Activated T-cell treated with anti-CD3 and anti-CD28 coated beads, Interleukin-2, amount 50 U/mL, for 4 hours (primary cell): ENCODE measurements at places on chromosomes 13 and 19. TPM values are rescaled to one million over a fixed set of nuclear protein-coding genes. Genes with fewer than 3 reads are reported as not detected.

DNA sequence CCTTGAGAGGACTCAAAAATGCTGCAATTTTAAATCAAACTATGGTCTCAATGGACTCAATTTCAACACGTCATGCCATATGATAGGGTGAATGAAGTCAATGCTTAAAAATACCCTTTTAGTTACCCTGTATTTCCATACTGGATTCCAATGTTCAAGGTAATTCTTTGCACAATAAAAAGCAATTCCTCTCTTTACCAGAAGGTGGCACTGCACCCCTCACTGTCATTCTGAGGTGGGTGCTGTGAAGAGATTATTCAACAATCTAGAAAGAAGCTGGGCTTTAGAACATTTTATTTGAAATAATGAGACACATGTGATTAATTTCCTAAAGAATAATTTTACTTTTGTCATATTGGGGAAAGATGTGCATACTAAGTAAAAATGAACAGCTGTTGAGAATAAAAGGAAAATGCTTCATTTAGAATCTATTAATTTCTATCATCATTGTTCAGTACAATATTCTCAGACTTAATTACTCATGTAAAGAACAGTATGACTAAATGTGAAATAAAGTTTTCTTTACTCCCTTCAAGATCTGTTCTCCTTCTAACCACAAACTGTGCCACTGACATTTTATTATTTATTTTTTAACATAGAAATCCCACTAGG lies 789.1 kb downstream of the GPC5 start:
- DNase-seq, result no peak

CACNG7 gene
- total RNA-seq, result not detected

GRCh38 chr13:78700121-78700910 lies 41.4 kb upstream of the OBI1 start:
- no peak for DNase-seq

CD79A gene
- total RNA-seq, result 7.8 TPM

DNA sequence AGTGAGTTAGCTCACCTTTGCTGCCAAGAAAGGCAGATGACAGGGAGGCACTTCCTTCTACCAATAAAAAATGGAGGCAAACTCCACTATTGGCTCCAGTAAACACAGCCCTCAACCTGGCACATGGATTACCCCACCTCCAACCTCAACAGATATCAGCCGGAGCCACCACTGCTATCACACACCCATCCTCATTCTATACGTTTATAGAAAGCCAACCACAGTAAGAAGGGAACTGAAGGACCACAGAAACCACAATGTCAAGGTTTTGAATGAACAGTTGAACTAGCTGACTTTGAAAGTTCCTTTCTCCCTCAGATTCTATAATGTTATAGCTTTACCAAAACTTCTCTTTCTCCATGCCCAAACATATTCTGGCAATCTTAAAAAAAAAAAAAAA lies 526.2 kb downstream of the UQCRFS1 start:
- DNase-seq, result no peak

GRCh38 chr13:38905861-38906260 lies 84.8 kb downstream of the STOML3 start:
- DNase-seq, result no peak

IGFLR1 gene
- total RNA-seq, result 24.0 TPM

DNA sequence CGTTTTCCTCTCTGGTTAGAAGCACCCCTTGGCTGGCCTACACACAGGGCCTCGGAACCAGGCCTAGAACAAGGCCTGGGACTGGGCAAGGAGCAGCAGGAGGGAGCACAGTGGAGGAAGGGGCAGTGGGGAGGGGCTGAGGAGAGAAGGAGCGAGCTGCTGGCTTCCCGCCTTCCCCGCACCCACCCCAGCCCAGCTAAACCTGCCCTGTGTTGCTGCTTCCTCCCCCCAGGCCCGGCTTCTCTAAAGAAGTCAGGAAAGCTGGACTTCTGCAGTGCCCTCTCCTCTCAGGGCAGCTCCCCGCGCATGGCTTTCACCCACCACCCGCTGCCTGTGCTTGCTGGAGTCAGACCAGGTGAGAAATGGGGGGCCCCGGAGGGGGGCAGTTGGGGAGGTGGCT lies 24.3 kb downstream of the LYL1 start:
- no peak for DNase-seq

CLIP3 gene
- 0.33 TPM for total RNA-seq

DNA sequence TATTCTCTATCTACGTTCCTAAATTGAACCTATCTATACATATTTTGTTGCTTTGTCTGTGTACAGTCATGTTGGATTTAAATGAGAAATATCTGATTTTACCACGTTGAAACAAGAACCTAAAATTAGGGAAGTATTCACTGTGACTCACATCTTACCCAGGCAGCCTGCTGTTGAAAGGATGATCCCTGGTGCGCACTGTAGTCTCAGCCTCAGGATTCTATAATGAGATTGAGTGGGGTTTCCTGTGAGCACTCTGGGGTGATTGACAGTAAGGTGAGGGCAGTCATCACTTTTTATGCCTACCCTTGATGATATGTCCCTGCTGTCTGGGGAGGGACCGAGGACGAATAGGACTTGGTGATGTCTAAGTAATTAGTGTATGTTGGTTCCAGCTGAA lies 35.4 kb downstream of the PCCA start:
- no peak for DNase-seq

DNA sequence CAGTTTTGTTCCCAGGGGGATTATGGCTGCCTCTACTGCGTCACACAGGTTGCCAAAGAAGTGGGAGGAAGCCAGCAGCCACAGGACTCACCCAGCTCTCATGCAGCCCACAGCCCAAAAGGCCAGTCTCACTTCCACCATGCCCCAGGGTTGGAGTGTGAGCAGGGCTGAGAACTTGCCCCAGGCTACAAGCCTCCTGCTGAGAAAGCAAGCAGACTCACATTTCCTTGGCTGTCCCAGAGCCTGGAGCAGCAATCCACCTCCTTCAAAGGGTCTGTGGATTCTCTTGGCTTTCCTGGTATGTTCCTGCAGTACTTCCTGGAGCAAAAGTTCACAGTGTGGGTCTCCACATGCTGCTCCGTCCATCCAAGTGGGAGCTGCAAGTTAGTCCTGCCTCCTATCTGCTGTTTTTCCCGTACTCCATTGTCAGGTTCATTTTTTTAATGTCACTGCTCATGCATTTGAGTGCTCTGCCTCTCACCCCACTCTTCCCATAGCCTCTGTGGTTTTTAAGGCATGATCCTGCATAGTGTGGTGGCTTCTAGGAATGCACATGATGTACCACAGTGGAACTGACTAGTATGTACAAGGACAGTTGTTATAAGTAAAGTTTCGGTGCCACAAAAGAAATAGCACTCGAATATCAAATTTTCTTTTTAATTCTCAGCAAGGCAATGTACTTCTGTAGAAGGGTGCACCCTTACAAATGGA lies 56.2 kb upstream of the ARHGEF7 start:
- no peak for DNase-seq

DNA sequence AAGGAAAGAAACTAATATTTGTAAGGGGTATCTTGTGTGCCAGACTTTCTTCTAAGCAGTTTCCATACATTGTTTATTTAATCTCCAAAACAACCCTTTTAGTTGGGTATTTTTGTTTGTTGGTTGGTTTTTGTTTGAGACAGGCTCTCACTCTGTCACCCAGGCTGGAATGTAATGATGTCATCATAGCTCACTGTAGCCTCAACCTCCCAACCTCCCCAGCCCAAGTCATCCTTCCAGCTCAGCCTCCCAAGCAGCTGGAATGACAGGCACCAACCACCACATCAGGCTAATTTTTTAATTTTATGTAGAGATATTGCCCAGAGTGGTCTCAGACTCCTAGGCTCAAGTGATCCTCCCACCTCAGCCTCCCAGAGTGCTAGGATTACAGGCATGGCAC lies 41.2 kb upstream of the LSM14A start:
- DNase-seq, result no peak

GRCh38 chr19:6509118-6509971 lies 7.2 kb upstream of the TUBB4A start:
- DNase-seq, result no peak

- DNase-seq, result no peak
Measured at GRCh38 chr19:16359074-16359473, 34.4 kb downstream of the KLF2 start.
